DND-41 (cell line): ENCODE measurements at places on chromosomes 1 and 21.
A peak's percentile ranks its signal among the peaks of the same experiment; 100 is the strongest.

GRCh38 chr1:156356875-156357534, 12.0 kb upstream of the RHBG start:
- DNase-seq: peak; percentile 60

GRCh38 chr21:34910396-34910795, 138.7 kb downstream of the RUNX1 start:
- no peak for DNase-seq

DNA sequence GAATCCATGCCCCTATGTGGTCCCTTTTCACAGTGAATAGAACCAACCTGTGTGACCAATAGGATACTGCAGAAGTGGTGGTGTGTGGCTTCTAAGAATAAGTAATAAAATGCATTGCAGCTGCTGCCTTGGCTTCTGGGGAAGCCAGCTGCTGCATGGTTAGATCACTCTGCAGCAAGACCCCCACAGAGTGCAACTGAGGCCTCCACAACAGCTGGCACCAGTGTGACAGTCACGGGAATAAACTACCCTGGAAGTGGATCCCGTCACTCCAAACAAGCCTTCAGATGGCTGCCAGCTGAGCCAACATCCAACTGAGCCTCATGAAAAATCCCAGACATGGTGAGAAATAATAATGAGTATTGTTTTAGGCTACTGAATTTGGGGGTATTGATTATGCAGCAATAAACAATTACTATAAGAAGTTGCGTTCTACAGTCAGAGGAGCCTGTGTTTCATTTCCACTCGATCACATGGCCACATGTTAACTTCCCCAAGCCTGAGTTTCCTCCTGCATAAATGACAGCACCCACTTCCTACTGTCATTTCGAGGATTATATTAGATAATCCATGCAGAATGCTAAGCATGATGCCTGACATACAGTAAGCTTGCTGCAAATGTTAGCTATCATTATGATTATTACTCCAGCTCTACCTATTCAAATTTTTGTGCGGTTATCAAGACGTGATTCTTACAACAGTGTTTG, 20.8 kb upstream of the COG2 start:
- DNase-seq: no peak

- no peak for DNase-seq
These were observed 281.0 kb upstream of the POU3F1 start for GRCh38 chr1:38327559-38327973.

- DNase-seq: no peak
These were observed 212.6 kb upstream of the ADGRL2 start for GRCh38 chr1:81588149-81588548.

- DNase-seq: no peak
These were observed 1148.1 kb upstream of the NCAM2 start for GRCh38 chr21:19850157-19850556.

DNA sequence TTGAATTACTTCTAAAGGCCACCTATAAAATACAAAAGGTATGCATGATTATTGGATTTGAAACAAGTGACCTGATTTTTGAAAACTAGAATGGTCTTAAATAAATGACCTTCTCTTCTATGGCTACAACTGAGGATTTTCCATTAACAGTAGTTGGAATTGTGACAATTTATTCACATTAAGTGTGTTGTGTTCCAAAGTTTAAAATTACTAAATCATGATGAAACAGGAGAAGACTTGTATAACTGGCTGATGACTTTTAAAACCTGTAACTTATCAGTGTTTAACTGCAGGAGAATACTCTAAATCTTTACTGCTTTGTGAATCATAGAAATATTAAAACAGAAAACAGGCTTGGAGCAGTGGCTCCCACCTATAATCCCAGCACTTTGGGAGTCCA, 4.6 kb downstream of the KCNT2 start:
- no peak for DNase-seq

- DNase-seq: no peak
These were observed 5.2 kb downstream of the APP start for GRCh38 chr21:26165331-26165730.

GRCh38 chr1:31297277-31298247, 730 bp downstream of the ZCCHC17 start:
- no peak for DNase-seq

DNA sequence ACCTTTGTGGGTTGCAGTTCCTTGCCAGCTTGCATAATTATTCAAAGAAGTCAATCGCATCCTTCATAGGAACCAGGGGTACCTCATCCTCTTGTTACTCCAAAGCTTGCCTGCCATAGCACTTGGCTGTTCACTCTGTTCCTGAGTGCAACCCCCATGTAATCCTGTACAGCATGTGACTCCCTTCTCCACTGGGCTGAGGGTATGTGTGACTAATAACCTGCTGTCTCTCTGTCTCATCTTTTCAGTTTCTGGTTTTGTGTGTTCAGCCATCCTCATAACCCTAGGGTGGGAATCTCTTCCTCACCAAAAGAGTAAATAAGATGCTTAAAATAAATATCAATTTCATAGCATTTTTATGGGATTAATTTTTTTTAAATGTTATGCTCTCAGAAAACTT, 351.9 kb downstream of the S1PR1 start:
- DNase-seq: no peak

- DNase-seq: no peak
These were observed 49.0 kb downstream of the GPR161 start for GRCh38 chr1:168087696-168088095.

DNA sequence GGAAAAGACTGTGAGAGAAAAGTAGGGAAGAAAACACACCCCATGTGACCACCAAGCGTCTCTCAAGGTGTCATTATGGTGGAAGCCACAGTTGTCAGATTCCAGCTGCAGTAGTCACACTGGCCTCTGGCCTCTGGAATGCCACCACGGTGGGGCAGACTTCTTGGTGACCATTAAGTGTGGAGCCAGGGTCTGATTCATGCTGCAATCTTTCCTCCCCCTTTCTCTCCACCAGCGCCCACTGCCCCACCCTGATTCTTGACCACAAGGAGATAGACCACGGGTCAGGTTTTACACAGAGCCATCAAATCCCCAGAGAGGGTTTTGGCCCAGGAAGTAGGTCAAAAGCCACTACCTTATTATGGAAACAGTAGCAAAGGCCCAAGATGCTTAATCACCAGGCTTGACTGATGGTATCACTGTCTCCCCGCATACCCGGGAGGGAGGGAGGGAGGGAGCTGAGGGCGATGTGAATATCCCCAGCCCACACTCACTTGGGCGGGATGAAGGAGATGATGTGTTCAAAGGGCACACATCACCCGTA, 52.7 kb upstream of the GRHL3 start:
- no peak for DNase-seq
